ENCODE measurements at places on chromosomes 16 and 17.

- no peak for DNase-seq
Measured at GRCh38 chr17:2013994-2014317, 11.2 kb downstream of the RTN4RL1 start.

GRCh38 chr17:80133626-80133970 lies 13.3 kb downstream of the EIF4A3 start:
- no peak for DNase-seq

DNA sequence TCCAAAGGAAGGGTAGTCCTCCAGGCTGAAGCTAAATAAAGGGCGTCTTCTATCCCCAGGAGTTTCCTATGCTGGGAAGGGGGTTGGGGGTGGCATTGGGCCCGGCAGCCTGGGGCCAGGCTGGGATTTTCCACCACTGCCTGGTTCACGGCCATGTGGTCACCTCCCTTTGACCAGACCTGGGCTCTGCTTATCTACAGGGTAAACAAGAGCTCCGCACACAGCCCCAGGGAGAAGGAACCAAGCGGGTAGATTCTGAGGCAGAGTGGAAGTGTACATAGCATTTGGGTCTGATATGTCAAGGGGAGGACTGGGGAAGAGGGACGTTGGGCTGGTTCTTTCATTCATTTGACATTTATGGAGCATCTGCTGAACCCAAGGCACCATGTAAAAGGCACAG lies 27.2 kb upstream of the TMEM220 start:
- no peak for DNase-seq

- DNase-seq = no peak
Measured at GRCh38 chr16:2671741-2672140, 10.6 kb upstream of the KCTD5 start.

DNA sequence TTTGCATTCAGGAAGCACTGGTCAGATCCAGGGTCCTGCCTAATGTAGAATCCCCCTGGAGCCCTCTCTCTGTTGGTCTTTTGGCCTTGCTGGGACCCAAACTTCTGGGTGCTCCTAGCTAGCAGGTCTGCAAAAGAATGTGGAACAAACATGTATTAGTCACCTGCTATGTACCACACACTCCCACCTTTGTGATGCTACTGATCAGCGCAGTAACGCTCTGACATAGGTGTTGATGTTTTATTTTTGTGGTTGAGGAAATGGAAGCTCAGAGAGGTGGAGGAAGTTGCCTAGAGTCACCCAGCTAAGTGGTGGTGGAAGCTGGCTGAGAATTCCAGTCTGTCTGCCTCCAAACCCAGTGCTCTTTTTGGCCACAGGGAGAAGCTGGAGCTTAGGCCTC lies 35.8 kb upstream of the LGALS9 start:
- no peak for DNase-seq

GRCh38 chr16:79677799-79678530 lies 77.4 kb upstream of the MAF start:
- DNase-seq = no peak

GRCh38 chr17:44910231-44911106 lies 4.8 kb downstream of the GFAP start:
- DNase-seq = no peak

GRCh38 chr17:51598824-51599223 lies 338.5 kb downstream of the UTP18 start:
- DNase-seq = no peak

DNA sequence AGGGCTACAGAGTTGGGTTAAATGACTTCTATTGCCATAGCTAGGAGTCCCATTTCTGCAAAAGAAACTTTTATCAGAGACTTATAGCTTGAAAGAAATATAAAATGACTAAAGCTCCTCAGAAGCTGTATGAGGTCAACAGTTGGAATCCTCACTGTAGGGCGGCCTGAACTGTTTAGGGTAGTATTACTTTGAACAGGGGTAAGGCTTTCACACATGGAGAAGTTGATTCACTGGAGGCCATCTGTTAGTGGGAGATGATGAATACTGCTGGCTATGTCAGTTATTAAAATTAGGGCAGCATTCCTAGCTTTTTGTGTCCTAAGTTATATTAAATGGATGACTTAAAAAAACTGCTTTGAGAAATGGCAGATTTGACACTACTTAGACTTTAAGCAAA lies 6.0 kb downstream of the TTC19 start:
- DNase-seq = no peak

GRCh38 chr17:38559880-38560230 lies 45.9 kb downstream of the SRCIN1 start:
- peak; percentile 39 for DNase-seq

GRCh38 chr16:88883946-88884345 lies 17.5 kb upstream of the PABPN1L start:
- no peak for DNase-seq

GRCh38 chr17:75549246-75550138 lies 24.0 kb downstream of the LLGL2 start:
- no peak for DNase-seq

GRCh38 chr17:68623811-68624210 lies 22.6 kb upstream of the FAM20A start:
- DNase-seq = no peak

- DNase-seq = no peak
Measured at GRCh38 chr16:59397638-59398037, 663.5 kb upstream of the GOT2 start.

DNA sequence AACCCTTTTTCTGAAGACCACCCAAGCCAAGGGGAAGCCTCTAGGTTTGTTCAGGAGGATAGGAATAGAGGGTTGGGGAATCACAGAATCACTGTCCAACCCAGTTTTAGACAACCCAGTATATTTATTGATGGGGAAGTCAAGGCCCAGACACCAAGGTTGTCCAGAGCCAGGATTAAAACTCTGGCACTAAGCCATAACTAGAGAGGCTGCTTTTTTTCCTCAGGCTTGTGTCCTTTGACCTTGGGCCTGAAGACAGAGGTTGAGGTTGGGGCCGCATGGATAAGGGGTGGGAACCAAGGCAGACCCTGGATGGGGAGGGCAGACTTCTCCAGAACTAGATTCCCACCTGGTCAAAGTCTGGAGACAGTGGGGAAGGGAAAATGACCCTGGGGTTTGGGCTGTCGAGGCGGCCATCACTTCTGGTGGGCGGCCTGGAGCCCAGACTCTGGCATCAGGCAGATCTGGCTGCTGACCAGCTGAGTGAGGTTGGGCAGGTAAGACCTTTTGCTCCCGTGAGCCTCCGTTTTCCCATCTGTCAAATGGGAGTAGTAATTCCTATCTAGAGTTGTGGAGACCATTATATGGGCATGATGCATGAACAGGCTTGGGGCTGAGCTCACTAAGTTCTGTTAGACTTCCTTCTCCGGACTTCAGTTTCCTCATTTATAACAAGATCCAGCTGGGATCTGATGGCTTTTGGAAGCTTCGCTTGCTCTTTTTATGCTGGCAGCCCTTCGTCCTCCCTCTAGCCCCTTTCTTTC lies 17.9 kb downstream of the IGFBP4 start:
- no peak for DNase-seq

DNA sequence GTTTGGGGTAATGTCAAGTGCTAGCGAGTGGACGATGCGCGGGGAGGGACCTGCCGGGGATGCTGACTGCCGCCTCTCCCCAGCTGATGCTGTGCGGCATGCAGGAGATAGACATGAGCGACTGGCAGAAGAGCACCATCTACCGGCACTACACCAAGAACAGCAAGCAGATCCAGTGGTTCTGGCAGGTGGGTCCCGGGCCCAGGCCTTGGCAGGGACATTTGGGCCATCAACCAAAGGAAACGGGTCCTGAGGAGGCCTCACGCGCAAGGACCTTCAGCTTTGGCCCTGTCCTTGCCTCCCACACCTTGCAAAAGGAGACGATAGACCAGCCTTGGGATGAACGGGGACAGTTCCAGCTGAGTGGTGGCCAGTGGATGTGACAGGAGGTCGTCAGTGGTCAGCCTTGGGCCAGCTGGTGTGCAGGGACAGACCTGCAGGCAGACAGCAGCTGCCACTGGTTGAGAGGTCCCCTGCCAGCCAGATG lies 13.6 kb upstream of the CLEC18A start:
- DNase-seq = no peak

- no peak for DNase-seq
Measured at GRCh38 chr17:34140006-34140405, 115.1 kb upstream of the CCL2 start.

DNA sequence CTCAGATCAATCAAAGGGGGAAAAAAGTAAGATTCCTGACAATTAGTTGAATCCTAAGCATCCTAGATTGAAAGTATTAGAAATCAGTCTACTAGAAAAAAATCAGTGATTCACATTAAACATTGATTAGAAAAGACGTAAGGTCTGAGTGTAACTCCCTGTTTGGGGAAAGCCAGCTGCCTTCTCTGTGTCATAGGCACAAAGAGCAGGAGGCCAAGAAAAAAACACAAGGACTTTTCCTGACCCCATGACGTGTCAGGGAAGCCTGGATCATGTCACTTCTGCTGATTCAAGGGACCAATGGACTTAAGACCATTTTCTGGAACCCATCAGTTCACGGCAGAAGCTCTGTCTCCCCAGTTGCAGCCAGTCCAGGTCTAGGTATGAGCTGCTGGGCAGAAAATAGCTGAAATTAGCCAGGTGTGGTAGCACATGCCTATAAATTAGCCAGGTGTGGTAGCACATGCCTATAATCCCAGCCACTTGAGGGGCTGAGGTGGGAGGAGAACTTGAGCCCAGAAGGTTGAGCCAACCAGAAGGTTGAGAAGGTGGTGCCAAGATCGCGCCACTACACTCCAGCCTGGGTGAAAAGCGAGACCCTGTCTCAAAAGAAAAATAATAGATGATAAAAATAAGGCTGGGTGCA lies 35.9 kb downstream of the RANBP10 start:
- DNase-seq = no peak

- peak; percentile 32 for DNase-seq
Measured at GRCh38 chr16:57446531-57447185, 527 bp downstream of the CIAPIN1 start.

DNA sequence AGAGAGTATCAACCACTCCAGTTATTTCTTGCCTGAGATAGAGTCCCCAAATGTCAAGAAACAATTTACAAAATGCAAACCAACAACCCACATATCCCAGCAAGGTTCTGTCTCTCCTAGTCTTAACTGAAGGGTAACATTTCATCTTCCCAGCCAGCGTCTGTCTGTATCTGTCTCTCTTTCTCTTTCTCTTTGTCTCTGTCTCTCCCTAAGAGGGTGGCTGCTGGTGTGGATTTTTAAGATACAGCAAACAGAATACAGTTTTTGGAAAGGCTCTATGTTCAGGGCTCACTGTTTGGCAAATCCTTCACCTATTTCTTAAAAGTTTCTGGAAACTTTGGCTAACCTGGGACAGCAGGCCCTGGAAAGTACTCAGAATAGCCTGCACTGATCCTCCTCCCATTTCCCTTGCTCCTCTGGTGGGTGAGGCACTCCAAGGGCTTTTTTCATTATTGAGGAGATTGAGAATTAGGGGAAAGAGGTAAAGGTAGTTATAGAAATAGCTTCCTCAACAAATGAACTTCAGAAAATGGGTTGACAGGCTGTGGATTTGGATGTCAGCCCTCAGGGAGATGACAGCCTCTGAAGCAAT lies 6.2 kb downstream of the HOXB4 start:
- DNase-seq = no peak

- no peak for DNase-seq
Measured at GRCh38 chr16:31569360-31569717, 41.6 kb downstream of the AHSP start.

DNA sequence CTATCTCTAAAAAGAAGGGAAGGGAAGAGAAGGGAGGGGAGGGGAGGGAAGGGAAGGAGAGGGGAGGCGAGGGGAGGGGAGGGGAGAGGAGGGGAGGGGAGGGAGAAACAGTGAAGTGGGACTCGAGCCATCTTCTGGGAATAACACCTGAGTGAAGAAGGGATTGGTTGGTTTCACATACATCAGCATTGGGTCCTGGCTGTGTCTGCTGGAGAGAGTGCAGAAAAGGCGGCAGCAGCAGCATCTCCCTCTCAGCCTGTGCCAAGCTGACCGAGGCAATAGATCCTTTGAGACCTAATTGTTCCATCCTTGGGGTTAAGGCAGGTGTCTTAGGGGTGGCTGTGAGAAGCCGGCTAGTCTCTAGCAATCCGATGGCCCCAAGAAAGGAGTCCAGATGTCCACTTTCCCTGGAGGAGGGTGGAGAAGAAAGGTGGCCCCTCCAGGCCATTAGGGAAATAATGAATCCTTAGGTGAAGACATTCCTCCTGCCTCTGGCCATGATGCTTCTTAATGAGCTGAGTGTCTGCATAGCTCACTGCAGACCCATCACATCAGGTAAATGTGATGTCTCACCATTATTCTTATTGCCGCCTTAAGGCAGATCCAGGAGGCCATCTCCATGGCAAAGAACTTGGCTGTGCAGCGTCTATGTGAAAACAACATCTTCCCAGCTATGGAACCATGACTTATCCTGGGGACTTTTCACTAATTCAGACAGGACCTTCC lies 71.6 kb downstream of the WIPI1 start:
- DNase-seq = no peak

DNA sequence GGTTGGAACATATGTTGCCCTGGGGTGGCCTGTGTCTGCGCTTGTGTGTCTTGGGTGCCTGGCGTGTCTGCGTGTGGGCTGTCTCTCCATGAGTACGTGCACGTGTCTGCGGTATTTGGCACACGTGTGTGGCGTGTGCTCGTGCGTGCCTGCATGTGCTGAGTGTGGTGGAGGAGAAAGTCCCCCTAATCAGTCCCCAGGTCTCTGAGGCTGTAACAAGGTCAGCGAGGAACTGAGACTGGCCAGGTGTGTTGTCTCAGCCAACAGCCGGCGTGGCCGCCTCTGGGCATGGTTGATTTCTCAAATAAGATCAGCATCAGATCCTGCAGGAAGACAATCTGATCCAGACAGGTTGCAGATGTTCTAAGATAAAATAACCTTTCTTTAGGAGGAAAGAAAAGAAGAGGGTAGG lies 3.5 kb upstream of the CPNE7 start:
- no peak for DNase-seq

DNA sequence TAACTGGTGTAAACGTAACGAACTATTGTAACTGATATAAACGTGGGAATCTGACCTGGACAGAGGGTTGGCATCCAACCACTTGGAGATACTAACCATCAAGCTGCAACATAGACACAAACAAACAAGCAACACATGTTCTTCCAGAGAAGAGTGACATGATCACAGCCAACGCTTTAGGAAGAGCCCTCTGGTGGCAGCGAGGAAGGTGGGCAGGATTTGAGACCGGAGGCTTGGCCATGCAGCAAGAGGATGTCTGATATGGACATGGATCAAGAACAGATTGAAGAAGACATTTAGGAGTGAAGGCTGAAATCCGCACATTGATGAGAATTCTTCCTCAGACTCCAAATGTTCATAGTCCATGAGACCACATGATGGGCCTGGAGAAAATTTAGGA lies 40.3 kb upstream of the TNRC6A start:
- peak; percentile 55 for DNase-seq

- DNase-seq = peak; percentile 31
Measured at GRCh38 chr17:14352136-14352535, 51.3 kb downstream of the HS3ST3B1 start.

Measured in OCI-M1 (cell line).